ENCODE measurements at places on chromosomes 16 and 17.

- DNase-seq: no peak
Measured at GRCh38 chr17:75615301-75615700, 17.9 kb upstream of the SMIM5 start.

- DNase-seq: no peak
Measured at GRCh38 chr16:86337138-86337537, 173.2 kb upstream of the FOXF1 start.

GRCh38 chr16:63577891-63578290 lies 1541.7 kb upstream of the CDH8 start:
- DNase-seq: no peak

- no peak for DNase-seq
Measured at GRCh38 chr17:80160536-80160935, 9.3 kb upstream of the CARD14 start.

DNA sequence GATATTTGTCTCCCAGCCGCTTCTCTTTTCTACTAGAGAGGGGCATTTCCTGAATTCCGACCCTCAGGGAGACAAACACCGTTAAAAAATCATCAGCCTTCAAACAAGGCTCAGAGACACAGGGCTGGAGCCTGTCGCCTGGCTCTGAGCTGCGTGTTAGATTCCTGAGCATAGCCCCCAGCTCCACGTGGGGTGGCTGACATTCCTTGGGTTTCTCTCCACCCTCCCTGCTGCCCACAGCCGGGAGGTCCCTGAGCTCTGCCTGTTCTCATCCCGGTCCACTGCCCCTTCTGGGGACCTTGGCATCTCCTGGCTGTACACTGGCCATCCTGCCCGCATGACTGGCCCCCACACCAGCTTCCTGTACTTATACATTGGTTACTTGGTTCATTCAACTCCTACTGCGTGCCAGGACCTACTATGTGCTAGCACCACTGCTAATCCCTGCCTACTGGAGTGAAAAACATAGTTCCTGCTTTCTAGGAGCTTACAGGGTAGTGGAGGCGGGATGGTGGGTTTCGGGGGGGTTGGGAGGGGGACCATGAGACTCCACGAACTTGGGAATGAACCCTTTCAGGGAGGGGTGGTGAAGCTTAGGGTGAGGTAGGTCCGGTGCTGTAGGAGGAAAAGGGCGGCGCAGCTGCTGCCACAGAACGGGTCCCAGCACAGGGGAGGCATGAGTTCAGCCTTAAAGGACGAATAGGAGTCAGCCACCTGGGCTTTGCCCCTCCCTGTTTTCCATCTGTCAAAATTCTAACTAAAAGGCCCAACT lies 52.1 kb upstream of the TMEM132E start:
- DNase-seq: no peak

DNA sequence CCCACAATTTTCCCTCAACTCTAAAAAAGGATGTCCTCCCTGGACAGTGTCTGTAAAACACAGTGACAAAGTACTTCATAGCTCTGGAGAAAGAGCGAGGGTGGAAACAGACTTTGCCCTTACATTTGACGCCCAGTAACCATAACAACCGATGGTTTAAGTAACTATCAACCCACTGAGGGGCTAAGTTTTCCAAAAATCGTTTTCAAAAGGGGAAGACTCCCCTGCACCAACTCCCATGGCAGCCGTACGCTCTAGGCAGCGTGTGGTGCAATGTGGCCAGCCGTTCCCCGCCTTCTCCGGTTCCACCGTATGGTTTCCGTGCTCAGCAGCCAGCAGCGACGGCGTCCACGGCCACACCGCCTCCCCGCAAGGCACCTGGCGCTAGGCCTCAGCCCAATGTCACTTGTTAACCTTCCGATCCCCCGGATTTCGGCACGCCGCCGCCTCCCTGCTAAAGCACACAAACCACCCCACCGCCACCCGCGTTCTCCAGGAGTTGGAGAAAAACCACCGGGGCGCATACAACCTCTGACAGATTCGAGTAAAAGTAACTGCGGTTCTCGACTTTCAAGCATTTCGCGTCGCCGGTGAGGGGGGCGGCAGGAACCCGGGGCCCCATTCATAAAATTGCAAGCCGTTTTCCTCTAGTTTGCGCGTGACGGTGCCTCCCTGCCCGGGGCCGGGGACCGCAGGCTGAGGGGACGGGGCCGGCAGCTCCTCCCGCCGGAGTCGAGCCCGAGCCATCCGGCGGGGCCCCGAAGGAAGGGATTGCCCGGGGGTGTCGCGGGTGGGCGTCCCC lies 661 bp downstream of the TEX2 start:
- DNase-seq: no peak

GRCh38 chr17:4554441-4554996 lies 665 bp downstream of the MYBBP1A start:
- DNase-seq: no peak

GRCh38 chr17:5672815-5673430 lies 88.6 kb upstream of the NLRP1 start:
- no peak for DNase-seq

DNA sequence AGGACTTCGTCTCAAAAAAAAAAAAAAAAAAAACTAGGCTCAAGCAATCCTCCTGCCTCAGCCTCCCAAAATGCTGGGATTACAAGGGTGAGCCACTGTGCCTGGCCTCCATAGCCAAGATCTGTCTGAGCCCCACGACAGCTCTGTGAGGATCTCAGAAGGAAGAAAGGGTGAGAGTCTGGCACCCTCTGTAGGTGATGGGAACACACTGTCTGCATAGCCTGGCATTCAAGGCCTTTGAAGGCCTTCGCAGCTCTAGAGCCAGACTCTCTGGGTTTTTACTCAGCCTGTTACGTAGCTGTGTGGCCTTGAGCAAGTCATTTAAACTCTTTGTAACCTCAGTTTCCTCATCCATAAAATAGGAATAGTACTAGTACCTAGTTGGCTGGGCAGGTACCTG lies 6.3 kb upstream of the XPO6 start:
- DNase-seq: peak; percentile 20

DNA sequence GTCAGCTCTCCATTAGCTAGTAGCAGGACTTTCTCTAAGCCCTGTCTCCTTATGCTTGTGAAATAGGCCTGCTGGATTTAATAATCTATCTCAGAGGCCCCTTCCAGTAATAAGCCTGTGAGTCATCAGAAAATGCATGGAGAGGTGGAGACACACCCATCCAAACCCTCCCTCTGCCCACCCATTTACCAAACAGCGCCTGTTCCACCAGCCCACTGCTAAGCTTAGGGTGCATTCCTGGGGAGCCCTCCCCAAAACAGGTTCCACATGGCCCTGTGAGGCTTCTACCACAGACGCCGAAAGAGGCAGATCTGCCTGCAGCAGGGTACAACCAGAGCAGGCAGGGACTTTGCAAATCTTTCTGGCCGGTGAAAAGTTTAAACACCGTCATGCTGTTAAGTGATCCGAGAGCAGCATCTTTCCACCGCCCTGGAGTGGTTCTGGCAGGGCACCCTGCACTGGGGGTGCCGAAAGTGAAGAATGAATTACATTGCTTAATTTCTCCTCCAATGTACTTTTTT lies 99.3 kb downstream of the GAS7 start:
- DNase-seq: peak; percentile 91

DNA sequence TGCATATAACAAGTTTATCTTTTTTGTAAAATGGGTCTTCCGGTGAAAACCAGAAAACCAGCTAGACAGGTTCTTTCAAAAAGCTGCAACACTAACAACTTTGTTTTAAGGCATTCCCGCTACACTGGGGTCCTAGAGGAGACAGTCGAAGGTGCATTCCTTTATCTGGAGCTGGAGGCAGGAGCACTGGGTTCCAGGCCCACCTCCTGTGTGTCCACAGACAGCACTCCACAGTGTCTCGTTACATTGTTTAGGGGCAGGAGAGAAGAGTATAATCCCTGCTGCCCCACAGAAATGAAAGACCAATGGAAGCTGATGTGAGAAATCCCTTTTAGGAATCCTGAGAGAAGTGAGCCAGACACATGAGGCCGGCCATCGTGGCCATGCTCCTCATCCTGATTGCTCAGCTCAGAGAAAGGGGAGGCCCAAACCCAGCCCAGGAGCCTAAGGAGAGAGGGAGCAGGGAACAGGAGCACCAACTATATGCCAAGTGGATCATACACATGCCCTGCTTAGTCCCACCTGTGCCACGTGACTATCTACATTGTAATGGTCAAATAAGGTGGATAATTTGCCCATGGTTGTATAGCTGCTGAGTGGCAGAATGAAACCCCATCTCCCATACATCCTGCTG lies 59.5 kb downstream of the CCDC182 start:
- DNase-seq: no peak

DNA sequence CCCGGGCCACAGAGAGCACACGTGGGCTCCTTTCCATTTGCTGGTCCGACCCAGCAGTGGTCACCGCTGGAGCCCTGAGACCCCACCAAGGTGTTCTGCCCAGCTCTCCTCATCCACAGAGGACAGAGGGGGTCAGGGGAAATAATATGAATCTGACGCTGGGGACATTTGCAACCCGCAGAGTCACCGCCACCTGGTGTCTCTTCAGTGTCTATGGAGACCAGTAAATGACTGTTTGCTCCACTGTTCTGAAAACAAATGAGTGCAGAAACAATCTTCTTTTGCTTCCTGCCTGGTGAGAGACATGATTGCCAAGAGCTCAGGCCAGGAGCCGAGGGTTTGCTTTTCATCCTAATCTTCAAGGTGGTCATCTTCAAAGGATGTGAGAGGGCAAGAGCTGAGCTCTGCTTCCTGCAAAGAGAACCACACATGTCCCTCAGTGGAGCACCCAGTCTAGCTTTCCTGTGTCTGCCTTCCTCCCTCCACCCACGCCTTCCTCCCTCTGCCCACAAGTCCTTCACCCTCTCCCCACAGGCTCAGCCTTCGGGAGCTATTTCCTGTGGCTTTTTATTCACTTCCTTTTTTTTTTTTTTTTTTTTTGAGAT lies 14.7 kb upstream of the KLHDC4 start:
- DNase-seq: no peak

- no peak for DNase-seq
Measured at GRCh38 chr17:49939318-49939717, 29.7 kb upstream of the DLX4 start.

GRCh38 chr17:57612202-57613071 lies 132.7 kb downstream of the CCDC182 start:
- DNase-seq: no peak

GRCh38 chr17:39595928-39596510 lies 11.7 kb downstream of the NEUROD2 start:
- no peak for DNase-seq

Measured in fibroblast of skin of left biceps (primary cell).